ENCODE measurements at places on chromosomes 6 and 20.

GRCh38 chr6:67210450-67210849, 1424.6 kb upstream of the ADGRB3 start:
- no peak for DNase-seq

- DNase-seq: no peak
Measured at GRCh38 chr20:63230800-63231268, 4.9 kb upstream of the BIRC7 start.

DNA sequence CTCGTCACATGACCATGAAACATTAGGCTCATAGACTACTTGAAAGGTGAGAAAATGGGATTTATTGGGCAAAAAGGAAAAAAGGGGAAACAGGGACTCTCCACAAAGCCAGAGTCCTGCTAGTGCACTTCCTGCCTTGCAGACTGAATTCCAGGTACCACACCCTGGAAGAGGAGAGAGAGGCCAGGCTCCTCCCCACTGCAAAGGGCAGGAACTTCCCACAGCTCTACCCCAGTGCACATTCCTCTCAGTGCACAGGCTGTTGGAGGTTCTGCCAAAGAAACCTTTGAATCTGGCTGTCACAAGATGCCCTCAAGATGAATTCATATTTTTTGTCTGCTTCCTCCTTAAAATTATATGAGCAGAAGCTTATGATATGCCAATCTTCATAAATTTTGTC, 920.4 kb upstream of the GJE1 start:
- DNase-seq: no peak

DNA sequence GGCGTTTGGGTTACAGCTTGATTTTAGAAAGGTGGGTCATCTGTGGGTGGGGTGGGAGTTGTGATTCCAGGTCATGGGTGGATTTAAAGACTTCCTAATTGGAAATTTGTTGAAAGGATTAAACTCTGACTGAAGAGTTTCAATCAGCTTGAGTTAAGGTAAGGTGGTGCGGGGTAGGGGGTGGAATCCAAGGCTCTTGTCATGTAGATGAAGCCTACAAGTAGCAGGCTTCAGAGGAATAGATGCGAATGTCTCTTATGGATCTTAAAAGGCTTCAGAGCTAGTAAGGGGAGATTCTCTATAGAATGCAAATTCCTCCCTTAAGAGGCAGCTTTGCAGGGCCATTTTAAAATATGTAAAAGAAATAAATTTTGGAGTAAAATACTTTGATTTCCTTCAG, 645.3 kb downstream of the FRK start:
- DNase-seq: no peak

DNA sequence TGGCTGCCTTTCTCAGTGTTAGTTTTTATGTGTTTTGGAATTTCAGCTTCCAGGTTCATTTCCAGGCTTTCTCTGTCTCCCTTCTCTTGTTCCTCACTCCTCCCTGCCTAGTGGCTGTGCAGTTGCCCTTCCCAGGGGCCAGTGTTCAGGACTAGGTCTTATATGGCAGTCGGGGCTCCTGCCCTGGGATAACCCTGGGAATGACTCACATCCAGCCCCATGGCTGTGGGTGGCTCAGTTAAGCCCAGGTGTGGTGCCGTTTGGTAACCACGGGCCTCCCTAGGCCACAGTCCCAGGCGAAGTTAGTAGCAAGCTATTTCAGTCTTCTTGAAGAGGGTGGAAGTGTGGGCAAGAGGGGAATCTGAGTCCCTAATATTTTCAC, 57.4 kb upstream of the DDR1 start:
- no peak for DNase-seq

GRCh38 chr20:60010689-60011458, 52.7 kb downstream of the CDH26 start:
- no peak for DNase-seq

- no peak for DNase-seq
Measured at GRCh38 chr20:1651268-1652058, 6.1 kb downstream of the SIRPG start.

DNA sequence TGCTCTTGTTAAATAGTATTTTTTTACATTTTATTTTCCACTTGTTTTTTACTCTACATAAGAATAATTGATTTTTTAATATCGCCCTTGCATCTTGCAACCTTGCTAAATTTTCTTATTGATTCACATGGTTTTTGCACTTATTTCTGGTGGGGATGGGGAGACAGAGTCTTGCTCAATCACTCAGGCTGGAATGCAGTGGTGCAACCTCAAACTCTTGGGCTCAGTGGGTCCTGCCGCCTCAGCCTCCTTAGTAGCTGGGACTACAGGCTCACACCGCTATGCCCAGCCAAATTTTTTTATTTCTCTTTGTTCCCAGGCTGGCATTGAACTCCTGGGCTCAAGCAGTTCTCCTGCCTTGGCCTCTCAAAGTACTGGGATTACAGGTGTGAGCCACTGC, 30.3 kb downstream of the LIN28B start:
- no peak for DNase-seq

DNA sequence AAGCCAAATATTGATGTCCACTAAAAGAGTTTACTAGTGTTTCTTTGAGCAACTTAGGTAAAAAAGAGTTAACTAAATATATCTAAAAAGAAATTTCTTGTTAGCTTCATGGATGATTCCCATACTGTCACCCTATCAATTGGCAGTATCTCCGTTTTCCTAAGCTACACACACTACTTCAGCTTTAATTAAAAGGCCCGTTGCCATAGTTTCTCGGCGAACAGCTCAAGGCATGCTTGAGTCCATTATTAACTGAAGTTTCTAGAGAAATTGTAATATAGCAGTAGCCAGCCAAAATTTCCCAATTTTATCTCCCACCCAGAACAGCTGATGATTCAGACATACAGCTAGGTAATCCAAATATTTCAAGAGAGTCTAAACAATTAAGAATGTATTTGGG, 20.0 kb upstream of the BEND6 start:
- no peak for DNase-seq

- DNase-seq: no peak
Measured at GRCh38 chr6:57147401-57147800, 24.7 kb upstream of the BAG2 start.

DNA sequence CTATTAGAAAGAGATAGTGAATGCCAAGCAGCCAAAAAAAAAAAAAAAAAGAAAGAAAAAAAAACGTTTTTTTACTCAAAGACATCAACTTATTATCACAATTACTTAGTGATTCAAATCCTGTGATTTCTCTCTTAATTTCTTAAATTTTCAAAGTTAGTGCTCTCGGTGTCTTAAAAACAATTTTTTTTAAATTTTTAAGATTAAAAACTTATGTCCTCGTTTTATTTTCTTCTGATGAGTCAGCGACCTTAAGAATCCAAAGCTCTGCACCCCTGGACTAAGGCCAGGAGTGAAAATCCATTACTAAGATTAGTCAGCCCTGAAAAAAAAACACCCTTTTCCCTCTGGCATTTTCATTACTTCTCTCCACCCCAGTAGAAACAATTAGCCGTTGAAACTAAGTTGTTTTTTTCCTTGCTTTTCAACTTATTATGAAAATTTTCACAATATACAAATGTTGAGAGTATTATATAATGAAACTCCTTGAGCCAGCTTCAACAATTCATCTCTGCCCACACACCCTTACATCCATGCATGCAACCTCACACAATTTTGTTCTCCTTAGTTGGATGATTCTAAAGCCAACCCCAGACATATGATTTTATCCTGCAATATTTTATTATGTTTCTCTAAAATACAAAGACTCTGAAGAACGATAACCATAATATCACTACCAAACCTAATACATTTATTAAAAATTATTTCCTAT, 85.6 kb upstream of the CARMIL1 start:
- no peak for DNase-seq

DNA sequence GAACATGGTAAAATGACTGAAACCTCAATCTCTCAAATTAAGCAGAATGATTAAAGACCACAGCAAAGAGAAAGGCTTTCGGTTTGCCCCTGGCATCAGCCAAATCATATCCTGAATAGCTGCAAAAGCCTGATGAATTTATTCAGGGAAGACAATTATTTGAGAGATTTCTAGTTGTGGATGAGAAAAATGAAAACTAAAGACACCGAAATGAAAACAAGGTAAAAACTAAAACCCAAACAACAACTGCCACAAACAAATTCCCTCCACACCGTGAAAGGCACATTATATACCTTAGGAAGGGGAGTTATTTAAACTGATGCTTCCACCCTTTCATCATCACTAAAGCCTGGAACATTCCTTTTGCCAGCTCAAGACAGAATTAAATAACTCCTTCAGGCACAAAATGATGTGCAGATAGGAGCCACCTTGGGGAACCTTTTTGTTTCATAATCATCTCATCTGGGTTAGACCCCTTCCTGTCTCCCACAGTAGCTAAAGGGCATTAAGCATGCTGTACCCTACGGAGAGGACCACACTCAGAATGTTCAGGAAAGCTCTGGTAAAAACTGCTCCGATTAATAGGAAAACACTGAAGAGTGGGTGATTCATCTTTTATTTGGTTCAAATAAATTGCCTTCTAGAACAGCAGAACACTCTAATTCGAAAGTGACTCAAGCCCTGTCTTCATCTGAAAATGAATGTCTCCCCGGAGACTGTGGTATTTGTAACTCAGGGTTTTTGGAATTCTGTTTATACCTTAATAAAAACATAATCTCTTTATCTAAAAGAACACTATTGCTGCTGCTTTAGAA, 9.1 kb upstream of the ANKRD60 start:
- DNase-seq: no peak

GRCh38 chr6:53070806-53071205, 5.6 kb downstream of the FBXO9 start:
- DNase-seq: no peak

DNA sequence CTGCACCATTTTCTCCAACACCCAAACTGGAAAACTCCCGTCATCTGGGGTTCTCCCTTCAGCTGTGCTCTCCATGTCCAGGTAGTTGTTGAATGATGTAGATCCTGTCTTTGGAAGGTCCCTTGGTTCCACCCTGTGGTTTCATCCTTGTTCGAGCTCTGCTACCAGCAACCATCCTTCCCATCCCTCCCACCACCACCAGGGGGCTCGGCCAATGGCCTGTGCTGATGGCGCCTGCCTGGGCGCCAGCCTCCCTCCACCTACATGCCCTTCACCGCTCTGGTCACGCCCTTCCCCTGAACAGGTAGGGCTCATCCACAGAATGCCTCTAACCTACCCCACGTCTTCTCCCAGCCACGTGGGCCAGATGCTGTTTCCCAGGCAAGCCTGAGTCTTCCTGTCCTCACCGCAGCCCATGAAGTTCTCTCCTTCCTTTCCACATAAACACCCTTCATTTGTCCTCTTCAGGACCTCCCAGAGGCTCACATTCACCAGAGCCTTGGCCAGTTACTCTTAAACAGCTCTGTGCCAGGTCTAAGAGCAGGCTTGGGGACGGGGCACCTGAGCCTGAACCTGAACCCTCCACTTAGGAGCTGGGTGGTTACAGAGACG, 75.1 kb upstream of the DUSP22 start:
- no peak for DNase-seq

DNA sequence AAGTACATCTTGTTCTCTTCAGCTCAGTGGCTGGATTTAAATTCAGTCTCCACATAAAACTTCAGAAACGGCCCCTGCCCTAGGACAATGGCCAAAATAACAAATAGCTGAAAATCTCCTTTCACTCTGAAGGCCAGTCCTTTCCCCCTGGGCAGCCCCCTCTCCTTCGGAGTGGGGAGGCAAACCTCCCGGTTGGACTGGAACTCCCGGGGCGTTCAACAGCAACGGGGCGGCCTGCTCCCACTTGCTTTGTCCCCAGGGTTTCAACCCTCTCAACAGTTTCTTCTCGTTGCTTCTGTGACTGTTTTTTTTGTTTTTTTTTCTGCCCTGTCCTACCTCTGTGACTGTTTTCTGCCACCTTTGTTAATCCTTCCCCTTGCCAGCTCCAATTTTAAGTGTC, 102.6 kb upstream of the DUSP22 start:
- no peak for DNase-seq

DNA sequence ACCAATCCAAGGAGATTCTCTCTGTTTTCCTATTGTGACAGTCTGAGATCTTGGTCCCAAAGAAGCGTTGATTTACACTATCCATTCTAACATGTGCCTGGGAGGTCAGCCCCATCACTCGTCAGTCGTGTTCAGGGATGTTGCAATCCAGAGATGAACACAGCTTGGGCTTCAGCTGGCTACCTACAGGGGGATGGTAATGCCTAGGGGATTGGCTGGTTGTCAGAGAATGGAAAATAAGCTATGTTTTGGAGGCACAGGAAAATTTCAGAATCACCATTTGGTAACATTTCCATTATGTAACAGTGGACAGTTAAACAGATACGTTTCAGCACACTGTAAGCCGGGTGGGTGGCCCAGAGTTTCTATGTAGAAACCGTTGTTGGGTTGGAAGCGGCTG, 147.1 kb upstream of the RALGAPA2 start:
- no peak for DNase-seq

DNA sequence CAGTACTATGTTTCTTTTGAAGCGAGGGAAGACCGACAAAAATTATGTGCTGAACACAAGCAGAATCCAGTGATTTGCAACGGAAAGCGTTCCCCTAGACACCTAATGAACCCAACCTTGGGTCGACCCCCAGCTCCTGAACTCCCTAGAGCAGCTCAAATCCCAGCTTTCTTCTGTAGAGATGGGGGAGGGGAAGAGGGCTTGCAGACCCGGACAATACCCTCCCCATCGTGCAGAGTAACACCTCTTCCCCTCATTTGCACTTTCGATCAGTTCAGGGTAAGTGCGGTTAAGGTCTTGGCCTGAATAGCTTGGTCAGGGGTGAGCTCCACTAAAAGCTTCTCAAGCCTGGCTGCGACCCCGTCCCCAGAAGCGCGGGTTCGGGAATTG, 404 bp downstream of the CEP162 start:
- DNase-seq: no peak

- DNase-seq: no peak
Measured at GRCh38 chr6:4030669-4031068, 48.3 kb downstream of the FAM217A start.

DNA sequence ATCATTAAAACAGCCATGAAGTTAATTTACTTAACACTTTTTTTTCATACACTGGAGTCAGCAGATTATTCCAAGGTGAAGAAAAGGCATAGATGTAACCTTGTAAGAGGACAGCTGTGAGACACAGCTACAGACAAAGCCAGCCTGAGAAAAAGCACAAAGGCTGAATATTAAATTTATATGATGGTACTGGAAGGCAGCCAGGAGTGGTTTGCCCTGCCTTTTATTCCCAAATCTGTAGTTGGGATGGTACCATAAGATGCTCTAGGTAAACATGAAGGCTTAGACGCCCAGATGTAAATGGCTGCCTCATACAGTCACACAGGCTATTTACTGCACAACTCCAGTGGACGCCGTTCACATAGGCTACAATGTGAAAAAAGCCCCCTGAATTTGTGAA, 42.1 kb upstream of the LOC128125822 start:
- DNase-seq: no peak

- no peak for DNase-seq
Measured at GRCh38 chr6:118029967-118030366, 122.9 kb downstream of the SLC35F1 start.

DNA sequence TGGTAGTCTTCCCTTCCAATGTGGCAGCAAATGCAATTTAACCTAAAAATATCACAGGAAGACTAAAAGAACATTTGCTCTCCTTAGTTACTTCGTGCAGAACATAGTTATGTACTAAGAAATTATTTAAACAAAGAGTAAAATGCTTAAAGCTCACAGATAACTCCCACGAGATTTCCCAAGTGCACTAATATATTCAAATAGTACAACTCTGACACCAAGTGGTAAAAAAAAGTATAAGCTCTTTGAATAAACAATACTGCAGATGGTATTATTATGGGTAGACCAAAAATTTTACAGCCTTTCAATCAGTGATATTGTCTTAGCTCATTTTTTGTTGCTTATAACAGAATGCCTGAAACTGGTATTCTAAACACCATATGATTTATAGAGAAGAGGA, 52.8 kb upstream of the FILIP1 start:
- DNase-seq: no peak

Measured in NCI-H1417 treated with DMSO at 0.1 percent for 48 hours (cell line).